ENCODE measurements at places on chromosomes 13 and 19. TPM values are rescaled to one million over a fixed set of nuclear protein-coding genes. Genes with fewer than 3 reads are reported as not detected.

The FUT2 gene
- total RNA-seq: 141 TPM

The ZNF497 gene
- 0.98 TPM for total RNA-seq

The VSTM2B gene
- not detected for total RNA-seq

The TLE6 gene
- total RNA-seq: 3.8 TPM

The MTUS2 gene
- 0.11 TPM for total RNA-seq

The CNN1 gene
- 10.7 TPM for total RNA-seq

The ZNF560 gene
- total RNA-seq: not detected

The GRWD1 gene
- 45.8 TPM for total RNA-seq

The ECSIT gene
- total RNA-seq: 62.8 TPM

The KASH5 gene
- not detected for total RNA-seq

The C13orf46 gene
- total RNA-seq: 0.24 TPM

The PSG2 gene
- not detected for total RNA-seq

The ZNF793 gene
- total RNA-seq: 2.9 TPM

The CEACAM7 gene
- total RNA-seq: 919 TPM

The ZNF177 gene
- 0.88 TPM for total RNA-seq

The CDC42EP5 gene
- total RNA-seq: 444 TPM

The CYP4F2 gene
- total RNA-seq: 3.9 TPM

The B3GNT8 gene
- total RNA-seq: 34.1 TPM

The MEDAG gene
- 0.62 TPM for total RNA-seq

The PEG3 gene
- 2.8 TPM for total RNA-seq

Data from colonic mucosa (tissue), 4 donors.